GM12864 (cell line): ENCODE measurements at places on chromosomes 7 and 10.

DNA sequence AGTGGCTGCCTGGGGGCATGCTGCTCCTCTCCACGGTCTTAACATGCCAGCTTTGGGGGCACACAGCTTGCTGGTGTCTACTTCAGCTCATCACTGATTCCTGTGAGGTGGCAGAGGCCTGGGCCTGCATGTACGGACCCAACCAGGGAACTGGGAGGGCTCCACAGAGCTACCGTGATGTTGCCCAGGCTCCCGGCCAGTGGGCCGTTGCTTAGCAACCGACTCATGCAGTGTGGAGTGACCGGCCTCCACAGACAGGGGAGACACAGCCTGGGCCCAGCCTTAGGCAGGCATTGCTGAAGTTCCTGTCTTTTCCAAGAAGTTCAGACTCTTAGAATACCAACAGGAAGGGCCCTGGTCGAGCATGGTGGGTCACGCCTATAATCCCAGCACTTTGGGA, 25.8 kb upstream of the SH2B2 start:
- no peak for DNase-seq

- DNase-seq = no peak
These were observed 3.2 kb upstream of the VGF start for GRCh38 chr7:101168412-101169049.

- no peak for DNase-seq
These were observed 18.3 kb downstream of the HNRNPA2B1 start for GRCh38 chr7:26182283-26182682.

GRCh38 chr10:132137111-132138072, 49.4 kb upstream of the DPYSL4 start:
- DNase-seq = no peak

DNA sequence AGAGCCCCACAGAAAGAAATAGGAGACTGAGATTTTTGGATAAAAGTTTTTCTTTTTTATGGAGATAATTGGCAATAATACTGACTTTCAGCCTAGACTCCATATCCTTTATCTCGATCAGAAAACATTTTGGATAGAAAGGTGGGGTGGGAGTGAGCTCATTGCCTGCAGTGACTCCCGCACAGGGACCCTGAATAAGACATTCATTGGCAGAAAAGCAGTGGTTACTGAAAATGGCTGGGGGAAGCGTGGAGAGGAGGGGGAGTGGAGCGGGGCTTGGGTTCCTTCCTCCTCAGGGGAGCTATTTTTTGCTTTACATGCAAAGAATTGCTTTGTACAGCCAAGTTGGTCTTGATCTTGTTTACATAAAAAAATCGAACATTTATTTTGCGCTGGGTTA, 90.4 kb upstream of the BMPER start:
- DNase-seq = no peak

DNA sequence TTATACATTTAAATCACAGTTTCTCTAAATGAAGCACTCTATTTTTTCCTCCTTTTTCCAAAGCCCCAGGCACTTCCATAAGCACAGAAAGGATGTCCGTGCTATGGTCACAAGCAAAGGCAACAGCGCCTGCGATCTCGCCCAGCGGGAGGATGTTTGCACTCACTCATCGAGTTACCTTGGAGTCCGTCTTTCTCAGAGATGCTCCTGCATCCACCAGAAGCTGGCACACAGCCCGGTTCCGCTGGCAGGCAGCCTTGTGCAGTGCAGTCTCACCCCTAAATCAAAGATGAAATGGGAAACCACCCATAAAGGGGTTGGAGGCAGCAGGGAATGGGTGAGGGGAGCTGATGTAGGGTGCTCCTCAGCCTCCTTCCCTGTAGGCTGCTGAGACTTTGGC, 51.9 kb upstream of the PTN start:
- DNase-seq = no peak

DNA sequence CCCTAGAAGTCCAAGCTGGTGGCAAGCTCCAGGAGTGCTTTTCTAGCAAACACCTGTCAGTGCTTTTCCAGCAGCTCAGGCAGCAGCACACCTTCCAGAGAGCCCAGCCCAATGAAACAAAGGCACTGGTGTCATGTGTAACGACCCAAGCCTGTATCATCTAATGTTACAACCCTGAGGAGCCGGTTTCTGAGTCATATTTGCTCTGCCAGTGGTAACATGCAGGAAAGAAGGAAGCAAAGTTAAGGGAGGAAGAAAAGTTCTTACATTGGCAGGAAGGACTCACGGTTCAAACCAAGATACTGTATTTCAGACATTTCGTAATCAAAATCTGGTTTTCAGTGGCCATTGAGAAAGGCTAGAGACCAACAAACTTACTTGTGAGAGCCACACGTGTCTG, at the start of gene ANKRD22:
ANKRD22 (minus strand) TSS at position 139 of the 400 bp plus-strand sequence. CDS start 237 bp downstream, outside the sequence.
- DNase-seq = no peak

DNA sequence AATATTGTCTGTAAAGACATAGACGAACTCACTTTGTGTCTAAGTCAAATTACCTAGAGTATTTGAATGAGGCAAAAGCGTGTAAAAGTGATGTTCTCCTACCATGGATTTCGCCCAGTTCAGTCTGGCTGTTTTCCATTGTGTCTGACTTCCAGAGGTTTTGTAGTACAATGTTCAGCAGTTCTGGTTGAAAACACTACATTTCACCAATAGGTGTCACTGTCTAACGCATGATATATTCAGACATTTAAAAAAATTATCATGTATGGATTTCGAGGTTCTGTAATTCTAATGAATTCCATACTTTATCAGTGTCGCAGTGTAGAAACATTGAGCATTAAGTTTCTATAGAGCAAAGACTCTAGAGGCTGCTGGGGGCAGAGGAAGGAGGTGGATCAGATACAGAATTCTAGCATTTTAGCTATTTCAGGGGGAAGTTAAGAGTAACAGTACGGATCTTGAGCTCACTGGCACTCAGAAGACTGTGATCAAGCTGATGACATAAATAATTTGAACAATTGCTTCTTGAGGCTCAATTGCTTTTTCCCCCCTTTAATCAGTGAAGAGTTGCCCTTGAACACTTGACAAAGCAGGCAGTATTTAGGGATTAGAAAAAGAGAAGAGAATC, 196.9 kb upstream of the RHOBTB1 start:
- DNase-seq = no peak

DNA sequence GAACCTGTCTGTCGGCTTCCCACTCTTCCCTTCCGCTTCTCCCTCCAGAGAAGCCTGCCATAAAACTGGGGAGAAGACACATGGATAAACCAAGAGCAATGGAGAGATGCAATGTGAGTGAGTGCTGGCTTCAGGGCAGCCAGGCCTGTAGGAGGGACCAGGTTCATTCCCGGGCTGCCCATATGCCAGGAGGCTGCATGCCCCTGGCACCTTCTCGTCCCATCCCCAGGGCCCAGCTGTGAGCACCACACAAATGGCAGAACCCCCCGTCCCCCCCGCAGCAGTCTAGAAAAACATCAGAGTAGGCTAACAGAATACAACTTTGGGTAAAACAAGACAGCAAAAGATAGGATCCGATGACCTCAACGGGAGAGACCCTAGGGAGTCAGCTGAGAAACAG, 341.3 kb upstream of the SHH start:
- no peak for DNase-seq

- no peak for DNase-seq
These were observed 48.4 kb upstream of the CCDC3 start for GRCh38 chr10:13049774-13050420.

DNA sequence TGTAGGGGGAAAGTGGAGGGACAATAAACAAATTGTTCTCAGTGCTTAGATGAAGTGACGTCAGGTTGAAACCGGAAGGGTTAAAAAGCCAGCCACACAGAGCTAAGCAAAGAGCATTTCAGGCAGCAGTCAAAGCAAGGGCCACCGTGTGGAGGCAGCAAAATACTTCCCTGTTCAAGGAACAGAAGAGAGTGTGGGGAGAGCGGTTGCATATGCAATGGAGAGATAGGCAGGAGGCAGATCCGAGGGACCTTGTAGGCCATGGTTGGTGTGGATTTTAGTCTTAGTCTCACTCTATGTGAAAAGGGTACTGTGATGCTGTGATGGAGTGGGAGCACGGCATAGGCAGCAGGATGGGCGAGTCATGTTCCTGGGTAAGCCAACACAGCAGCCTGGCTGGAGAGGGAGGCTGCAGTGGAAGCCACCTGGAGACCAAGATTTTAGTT, 3.8 kb upstream of the STN1 start:
- DNase-seq = no peak

GRCh38 chr10:43665054-43665453, 16.4 kb upstream of the ZNF32 start:
- DNase-seq = no peak

DNA sequence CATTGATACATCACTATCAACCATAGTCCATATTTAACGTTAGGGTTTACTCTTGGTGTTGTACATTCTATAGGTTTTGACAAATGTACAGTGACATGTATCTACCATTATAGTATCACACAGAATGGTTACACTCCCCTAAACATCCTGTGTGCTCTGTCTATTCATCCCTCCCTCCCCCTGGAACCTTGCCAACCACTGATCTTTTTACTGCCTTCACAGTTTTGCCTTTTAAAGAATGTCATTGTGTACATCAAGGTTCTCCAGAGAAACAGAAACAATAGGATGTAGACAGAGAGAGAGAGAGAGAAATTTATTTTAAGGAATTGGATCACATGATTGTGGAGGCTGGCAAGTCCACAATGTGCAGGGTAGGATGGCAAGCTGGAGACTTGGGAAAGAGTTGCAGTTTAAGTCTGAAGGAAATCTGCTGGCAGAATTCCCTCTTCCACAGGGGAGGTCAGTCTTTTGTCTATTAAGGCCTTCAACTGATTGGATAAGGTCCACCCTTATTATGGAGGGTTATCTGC, 45.1 kb upstream of the CCNJ start:
- DNase-seq = no peak

DNA sequence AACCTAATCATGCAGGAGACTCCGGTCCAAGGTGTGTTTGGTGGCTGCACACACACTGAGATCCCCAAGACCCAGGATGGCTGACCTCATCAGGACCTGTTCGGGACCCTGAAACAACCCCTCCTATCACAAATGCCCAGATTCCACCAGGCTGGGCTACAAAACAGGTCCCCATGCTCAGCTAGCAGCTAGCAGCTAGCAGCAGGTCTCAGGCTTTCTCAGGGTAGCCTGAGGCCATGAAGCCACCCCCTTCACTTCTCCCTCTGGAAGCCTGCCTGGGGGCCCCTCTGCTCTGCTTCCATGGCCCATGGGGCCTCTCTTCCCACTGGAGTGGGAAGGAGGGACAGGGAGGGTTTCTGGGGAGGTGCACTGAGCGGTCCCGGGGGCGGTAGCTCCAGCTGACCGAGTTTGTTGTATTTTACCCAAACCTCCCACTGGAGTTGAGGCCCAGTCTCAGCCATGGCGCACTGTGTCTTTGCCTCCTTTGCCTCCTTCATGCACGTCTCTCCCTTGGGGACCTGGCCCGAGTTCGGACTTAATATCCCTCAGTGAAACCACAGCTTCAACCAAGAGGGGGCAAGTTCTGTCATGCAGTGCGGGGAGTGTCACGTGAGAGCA, 95.1 kb upstream of the GPR26 start:
- no peak for DNase-seq

GRCh38 chr7:132066761-132067171, 509.5 kb downstream of the PLXNA4 start:
- DNase-seq = no peak

DNA sequence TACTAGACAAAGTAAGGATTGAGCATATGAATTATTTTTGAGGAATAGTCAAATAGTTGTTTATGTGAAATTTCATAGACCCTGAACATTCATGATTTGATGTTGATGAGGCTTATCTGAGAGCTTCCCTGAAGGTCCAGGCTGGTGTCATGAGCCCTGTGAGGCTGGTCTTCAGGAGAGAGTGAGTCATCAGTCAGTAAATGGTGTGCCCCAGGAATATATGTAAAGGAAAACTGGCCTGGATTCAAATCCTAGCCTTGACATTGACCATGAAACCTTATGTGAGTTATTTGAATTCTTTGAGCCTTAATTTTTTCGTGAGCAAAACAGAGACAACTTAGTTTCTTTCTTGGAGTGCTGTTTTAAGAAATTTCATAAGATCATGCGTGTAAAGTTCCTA, 6.2 kb downstream of the TMEM236 start:
- no peak for DNase-seq

GRCh38 chr7:116955801-116956476, 2.6 kb downstream of the ST7 start:
- peak; percentile 87 for DNase-seq

- no peak for DNase-seq
These were observed 706.4 kb downstream of the SORCS3 start for GRCh38 chr10:105347487-105347886.

- DNase-seq = no peak
These were observed 72.8 kb upstream of the PPIF start for GRCh38 chr10:79274279-79275104.

- DNase-seq = no peak
These were observed 123.0 kb upstream of the SVIL start for GRCh38 chr10:29757551-29758297.

- DNase-seq = no peak
These were observed 1.0 kb upstream of the PAX2 start for GRCh38 chr10:100744136-100744986.

DNA sequence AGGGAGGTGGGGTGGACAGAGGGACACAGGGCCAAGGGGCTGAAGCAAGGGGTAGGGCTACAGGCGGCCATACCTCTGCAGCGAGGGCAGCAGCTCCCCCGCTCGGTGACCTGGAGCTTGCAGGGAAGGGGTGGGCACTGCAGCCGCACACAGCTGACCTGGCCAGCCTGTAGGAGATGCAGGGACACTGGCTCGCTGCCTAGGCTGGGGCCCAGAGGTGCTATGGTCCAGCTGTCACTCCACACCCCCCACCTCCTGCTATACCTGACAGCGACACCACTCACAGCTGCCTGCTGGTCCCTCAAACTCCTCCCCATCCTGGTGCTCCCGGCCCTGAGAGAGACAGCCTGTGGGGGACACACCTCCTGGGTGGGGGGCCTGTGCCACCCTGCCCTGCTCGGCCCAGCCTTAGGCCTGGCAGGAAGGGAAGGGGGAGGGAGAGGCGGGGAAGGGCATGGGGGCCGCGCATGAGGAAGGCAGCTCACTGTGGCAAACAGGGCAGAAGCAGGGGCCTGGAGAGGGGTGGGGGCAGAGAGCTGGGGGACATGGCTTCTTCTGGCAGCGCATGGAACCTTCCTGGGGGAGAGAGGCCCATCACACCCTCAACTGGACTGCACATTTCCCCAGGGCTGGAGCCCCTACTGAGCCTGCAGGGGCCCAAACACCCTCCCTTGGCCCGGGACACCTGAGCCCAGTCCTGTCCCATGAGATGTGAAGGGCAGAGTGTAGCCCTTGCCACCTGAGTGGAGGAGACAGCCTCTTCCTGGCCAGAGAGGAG, 23.9 kb downstream of the ATP6V1F start:
- DNase-seq = no peak

GRCh38 chr10:75001715-75002350, 109.6 kb upstream of the SAMD8 start:
- DNase-seq = no peak

- DNase-seq = no peak
These were observed 17.3 kb downstream of the OPALIN start for GRCh38 chr10:96341219-96342182.
